ENCODE measurements at places on chromosomes 16 and 17.
A peak's percentile ranks its signal among the peaks of the same experiment; 100 is the strongest.

GRCh38 chr16:53159781-53160436, 105.1 kb downstream of the CHD9 start:
- no peak for DNase-seq

GRCh38 chr17:37726248-37726647, 18.6 kb downstream of the HNF1B start:
- no peak for DNase-seq

GRCh38 chr17:57747221-57748017, 2.3 kb upstream of the CCDC182 start:
- DNase-seq: peak; percentile 18

DNA sequence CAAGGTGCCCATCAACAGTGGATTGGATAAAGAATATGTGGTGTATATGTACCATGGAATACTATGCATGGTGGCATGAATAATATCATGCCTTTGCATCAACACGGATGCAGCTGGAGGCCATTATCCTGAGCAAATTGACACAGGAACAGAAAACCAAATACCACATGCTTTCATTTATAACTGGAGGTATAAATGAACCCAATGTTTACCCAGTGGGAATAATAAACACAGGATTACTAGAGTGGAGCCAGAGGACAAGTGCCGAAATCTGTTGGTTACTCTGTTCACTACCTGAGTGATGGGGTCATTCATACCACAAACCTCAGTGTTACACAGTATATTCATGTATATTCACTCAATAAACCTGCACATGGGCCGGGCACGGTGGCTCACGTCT, 125.2 kb downstream of the CDH11 start:
- no peak for DNase-seq

- no peak for DNase-seq
Measured at GRCh38 chr17:48809182-48809581, 7.8 kb downstream of the TTLL6 start.

GRCh38 chr16:52069866-52070265, 477.1 kb downstream of the TOX3 start:
- no peak for DNase-seq

GRCh38 chr16:10172848-10173655, 9.2 kb downstream of the GRIN2A start:
- no peak for DNase-seq

DNA sequence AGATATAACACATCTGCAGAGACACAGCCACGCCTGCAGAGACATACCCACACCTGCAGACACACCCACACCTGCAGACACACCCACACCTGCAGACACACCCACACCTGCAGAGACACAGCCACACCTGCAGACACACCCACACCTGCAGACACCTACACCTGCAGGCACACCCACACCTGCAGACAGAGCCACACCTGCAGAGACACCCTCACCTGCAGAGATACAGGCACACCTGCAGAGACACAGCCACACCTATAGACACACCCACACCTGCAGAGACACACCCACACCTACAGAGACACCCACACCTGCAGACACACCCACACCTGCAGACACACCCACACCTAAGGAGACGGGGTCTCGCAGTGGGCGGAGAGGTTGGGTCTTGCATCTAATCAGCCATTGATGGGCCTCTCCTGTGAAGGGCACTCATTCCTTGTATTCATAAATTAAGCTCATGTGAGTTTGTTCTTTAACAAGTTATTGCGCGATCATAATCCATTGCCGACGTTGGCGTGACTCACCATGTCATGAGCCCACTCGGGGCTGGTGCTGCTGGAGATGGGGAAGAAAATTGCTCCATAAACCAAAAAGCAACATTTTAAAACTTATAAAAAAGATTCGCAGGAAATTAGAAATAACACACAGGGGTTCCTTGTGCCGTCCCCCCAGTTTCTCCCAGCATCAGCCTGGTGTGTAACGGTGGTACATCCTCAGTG, 28.9 kb upstream of the CDH15 start:
- no peak for DNase-seq

- DNase-seq: no peak
Measured at GRCh38 chr16:3793161-3793576, 75.8 kb upstream of the TRAP1 start.

DNA sequence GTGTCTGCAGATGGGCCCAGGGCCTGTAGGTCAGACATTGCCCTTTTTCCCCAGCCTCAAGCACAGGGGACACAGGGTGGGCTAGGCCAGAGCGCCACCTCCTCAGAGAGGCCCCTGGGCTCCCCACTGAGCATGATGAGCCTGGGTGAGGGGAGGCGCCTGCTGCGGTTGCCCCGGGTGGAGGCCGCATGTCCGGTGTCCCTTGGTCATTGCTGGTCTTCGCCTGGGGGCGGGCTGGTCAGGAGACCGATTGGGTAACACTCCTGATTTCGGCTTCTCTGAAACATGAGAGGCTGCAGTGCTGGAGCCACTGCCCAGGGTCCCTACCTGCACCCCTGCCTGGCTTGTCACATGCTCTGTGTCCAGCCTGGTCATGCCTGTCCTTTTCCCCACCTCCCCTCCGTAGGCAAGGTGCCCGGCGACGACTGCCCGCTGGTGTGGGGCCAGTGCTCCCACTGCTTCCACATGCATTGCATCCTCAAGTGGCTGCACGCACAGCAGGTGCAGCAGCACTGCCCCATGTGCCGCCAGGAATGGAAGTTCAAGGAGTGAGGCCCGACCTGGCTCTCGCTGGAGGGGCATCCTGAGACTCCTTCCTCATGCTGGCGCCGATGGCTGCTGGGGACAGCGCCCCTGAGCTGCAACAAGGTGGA, 2.4 kb upstream of the NPB start:
- no peak for DNase-seq

DNA sequence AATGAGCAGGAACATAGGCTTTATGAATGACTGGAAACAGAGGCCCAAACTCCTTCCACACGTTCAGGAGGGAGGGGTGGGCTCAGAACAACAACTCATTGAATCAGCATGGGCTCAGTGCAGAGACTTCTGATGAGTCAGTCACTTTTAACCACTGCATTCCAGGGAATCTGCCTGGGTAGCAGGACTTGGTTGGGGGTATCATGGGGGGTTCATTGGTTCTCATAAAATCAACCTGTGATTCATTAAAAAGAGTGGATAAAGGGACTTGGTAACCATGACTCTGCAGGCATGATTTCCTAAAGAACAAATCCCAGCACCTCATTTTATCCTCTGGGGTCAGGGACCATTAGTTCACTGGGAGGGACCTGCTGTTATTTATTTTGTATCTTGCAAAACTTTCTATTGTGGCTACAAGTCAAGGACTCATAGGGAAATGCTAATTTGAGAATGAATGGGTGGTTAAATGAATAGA, 13.8 kb downstream of the ITGB3 start:
- DNase-seq: no peak

DNA sequence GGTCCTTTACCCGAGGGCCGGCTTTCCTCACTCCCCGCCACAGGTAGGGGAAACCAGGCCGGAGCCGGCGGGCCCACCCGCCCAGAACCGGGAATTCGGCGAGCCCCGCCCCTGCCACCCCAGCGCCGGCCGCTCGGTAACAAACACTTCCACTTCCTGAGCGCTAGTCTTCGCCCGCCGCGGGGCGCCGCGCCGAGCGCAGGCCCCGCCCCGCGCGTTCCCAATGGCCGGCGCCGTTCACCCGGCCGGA, 224 bp upstream of the NHERF1 start:
- DNase-seq: no peak

DNA sequence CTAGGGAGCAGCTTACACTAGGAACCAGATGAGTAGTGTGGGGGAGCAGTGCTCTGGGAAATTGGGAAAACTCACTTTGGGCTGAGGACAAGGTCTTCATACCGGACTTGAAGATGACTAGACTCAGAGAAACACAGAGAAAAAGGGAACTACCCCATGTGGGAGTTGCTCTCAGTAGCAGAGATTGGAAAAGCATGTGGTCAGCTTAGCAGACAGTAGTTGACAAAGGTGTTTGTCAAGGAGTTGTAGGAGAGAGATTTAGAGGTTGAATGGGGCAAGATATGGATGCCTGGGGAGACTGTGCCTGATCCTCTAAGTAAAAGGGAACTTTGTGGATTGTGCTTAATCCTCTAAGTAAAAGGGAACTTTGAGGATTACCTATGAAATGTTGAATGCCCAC, 194.5 kb upstream of the COX10 start:
- no peak for DNase-seq

GRCh38 chr17:72176516-72176851, 55.7 kb downstream of the SOX9 start:
- no peak for DNase-seq

Data from T-helper 2 cell treated with Interferon-gamma antibody and Interleukin-4, amounts not matched to agents 5 μg/mL and 100 μg/mL, for 36 hours (primary cell).